ENCODE measurements at places on chromosomes 5 and 9.

DNA sequence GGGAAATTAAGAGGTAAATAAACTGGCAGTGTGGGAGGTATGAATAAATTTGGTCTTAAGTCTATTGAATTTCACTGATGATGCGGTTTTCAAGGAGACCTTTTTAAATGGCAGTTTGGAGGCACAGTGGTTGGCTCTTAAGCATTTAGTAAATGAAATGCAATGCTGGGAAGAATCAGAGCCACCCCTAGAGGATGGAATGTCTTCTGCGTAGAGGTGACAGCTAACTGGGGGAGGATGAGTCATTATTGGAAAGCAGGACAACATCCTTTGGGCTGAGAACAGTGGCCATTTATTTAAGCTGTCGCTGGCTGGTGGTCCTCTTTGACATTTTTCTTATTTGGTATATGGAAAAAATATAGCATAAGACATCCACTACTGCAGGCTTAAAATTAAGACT, 163.2 kb downstream of the SH3GL2 start:
- peak; percentile 19 for DNase-seq

GRCh38 chr9:14417237-14417636, 103.3 kb upstream of the NFIB start:
- no peak for DNase-seq

- no peak for DNase-seq
Observed at GRCh38 chr5:2263763-2264162, 381.0 kb upstream of the IRX4 start.

DNA sequence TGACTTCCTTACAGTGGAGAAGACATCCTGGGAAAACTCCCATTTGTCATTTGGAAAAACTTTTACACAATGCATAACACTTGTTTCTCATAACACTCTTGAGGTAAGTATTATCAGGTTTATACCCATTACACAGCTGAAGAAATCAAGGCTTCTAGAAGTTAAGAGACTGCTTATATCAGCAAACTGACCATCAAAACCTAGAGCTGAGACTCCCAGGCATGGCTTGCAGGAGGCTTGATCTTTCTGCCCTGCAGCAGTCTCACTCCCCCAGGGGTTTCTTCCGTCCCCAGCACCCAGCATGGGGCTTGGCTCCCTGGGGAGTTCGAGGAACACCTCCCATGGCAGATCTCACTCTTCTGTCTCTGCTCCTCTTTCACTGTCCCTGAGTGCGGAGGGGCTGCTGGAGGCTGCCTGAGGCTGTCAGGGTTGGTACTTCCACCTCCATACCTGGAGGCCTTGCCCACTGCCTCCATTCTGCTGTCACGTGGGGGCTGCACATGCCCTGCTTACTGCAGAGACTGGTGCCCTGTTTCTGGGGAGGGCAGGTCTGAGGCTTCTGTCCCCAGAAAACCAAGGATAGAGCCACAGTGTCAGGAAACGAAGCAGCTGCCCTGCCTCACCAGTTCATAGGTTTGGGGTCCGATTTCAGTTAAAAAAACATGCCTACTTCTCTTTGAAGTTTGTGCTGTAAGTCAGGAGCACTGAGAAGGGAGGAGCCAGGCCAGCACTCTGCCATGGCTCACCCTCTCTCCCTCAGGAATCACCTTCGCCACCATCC, 202.5 kb downstream of the PAX5 start:
- no peak for DNase-seq

DNA sequence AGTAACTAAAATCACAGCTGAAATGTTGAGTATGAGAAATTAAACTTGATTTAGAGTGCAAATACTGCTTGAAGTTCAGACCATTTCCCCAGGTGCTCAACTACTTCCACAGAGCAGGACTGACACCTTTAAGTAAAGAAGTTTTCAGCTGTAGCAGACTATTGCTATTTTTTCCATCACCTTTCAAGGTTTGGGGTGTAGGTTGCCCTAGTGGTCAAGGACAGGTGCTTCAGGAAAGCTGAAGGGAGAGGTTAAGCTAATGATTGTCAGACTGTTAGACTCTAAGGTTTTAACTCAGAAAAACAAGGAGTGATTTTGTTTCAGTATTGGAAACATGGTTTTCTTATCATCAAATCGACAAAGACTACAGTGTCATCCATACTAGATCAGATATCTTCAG, 162.1 kb downstream of the CCDC192 start:
- no peak for DNase-seq

DNA sequence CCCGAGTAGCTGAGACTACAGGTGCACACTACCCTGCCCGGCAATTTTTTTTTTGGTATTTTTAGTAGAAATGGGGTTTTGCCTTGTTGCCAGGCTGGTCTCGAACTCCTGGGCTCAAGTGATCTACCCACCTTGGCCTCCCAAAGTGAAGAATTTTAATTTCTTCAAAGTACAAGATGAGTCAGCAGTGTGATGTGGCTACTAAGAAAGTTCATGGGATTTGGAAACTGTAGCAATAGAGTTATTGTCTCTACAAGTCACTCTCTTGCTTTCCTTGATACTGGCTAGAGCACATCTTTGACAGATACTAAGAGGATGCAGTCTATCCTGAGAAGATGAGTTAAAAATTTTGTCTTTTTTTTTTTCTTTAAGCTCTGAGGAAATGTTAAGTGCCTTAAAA, 1.6 kb downstream of the CREB3 start:
- no peak for DNase-seq

DNA sequence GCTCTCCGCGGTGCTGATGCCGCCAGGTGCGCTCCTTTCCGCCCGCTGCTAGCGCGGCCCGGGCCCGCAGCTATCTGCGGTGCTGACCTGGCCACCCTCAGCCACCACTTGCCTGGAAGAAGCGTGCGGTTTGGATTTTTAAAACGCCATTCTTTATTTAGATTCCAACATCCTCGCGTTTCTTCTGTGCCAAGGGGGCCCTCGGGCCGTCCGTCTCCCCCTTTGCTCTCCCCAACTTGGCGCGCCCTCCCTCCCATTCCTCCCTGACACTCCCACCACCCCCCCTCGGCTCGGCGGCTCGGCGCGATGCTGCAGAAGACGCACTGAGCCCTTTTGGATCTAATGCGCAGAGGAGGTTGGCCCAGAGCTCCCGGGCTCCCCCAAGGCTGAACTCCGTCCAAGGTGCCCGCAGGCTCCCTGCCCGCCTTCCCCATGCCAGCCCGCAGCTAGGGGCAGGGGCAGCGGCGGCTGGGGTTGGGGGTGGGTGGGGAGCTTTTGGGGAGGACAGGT, at the start of gene BARHL1:
BARHL1 (plus strand) TSS at position 331 of the 510 bp plus-strand sequence. CDS start 192 bp downstream, outside the sequence.
- DNase-seq, result no peak
